Stimulated activated naive CD8-positive, alpha-beta T cell treated with anti-CD3 and anti-CD28 coated beads, Interleukin-15, Interleukin-2, amounts not matched to agents 100 U/mL and 50 U/mL, for 24 hours (primary cell): ENCODE measurements at places on chromosomes 2 and 18.

GRCh38 chr18:54780285-54780861, 47.9 kb upstream of the RAB27B start:
- no peak for DNase-seq

DNA sequence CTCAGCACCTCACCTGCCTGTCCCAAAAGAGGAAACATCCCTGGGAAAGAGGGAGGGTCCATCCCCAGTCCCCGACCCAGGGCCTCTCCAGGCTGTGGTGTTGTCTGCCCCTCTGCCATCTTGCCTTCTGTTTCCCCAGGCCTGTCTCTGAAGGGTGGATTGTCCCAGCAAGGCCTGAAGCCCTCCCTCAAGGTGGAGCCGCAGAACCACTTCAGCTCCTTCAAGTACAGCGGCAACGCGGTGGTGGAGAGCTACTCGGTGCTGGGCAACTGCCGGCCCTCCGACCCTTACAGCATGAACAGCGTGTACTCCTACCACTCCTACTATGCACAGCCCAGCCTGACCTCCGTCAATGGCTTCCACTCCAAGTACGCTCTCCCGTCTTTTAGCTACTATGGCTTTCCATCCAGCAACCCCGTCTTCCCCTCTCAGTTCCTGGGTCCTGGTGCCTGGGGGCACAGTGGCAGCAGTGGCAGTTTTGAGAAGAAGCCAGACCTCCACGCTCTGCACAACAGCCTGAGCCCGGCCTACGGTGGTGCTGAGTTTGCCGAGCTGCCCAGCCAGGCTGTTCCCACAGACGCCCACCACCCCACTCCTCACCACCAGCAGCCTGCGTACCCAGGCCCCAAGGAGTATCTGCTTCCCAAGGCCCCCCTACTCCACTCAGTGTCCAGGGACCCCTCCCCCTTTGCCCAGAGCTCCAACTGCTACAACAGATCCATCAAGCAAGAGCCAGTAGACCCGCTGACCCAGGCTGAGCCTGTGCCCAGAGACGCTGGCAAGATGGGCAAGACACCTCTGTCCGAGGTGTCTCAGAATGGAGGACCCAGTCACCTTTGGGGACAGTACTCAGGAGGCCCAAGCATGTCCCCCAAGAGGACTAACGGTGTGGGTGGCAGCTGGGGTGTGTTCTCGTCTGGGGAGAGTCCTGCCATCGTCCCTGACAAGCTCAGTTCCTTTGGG, 47.2 kb downstream of the BOLA3 start:
- DNase-seq: no peak

GRCh38 chr2:231461516-231461971, 2.7 kb downstream of the NCL start:
- no peak for DNase-seq

- no peak for DNase-seq
Observed at GRCh38 chr18:59303006-59303405, 15.4 kb downstream of the CPLX4 start.
